ENCODE measurements at places on chromosomes 11 and 22. TPM values are rescaled to one million over a fixed set of nuclear protein-coding genes. Genes with fewer than 3 reads are reported as not detected.

Gene CRYBB2
- not detected for total RNA-seq

Gene LSP1
- total RNA-seq = 148 TPM

Gene SNX32
- 3.3 TPM for total RNA-seq

Gene RIC3
- 11.7 TPM for total RNA-seq

All from activated naive CD8-positive, alpha-beta T cell treated with anti-CD3 and anti-CD28 coated beads for 36 hours (primary cell).